ENCODE measurements at places on chromosomes 1 and 21.

DNA sequence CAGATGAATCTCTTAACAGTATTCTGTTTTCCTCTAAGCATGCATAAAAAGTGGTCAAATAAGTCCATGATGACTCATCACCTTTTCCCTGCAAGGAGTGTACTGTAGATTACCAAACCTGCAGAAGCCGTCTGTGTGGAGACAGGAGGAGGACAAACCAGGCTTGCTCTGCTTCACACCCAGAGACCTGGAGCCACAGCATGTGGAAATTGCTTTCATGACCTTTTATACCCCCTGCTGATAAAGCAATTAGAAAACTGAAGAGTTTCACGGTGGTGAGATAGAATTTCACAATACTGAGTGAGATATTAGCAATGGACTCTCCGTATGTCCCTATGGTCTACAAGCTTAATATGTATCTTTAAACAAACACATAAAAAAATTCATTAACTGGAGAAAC, 9.4 kb downstream of the CORT start:
- no peak for DNase-seq

- no peak for DNase-seq
Measured at GRCh38 chr21:28439788-28440187, 552.9 kb downstream of the LTN1 start.

- DNase-seq = no peak
Measured at GRCh38 chr1:82562448-82562847, 761.7 kb downstream of the ADGRL2 start.

- no peak for DNase-seq
Measured at GRCh38 chr1:38028671-38029070, 16.1 kb downstream of the UTP11 start.

GRCh38 chr1:117670976-117671780, 65.3 kb downstream of the TENT5C start:
- DNase-seq = no peak

DNA sequence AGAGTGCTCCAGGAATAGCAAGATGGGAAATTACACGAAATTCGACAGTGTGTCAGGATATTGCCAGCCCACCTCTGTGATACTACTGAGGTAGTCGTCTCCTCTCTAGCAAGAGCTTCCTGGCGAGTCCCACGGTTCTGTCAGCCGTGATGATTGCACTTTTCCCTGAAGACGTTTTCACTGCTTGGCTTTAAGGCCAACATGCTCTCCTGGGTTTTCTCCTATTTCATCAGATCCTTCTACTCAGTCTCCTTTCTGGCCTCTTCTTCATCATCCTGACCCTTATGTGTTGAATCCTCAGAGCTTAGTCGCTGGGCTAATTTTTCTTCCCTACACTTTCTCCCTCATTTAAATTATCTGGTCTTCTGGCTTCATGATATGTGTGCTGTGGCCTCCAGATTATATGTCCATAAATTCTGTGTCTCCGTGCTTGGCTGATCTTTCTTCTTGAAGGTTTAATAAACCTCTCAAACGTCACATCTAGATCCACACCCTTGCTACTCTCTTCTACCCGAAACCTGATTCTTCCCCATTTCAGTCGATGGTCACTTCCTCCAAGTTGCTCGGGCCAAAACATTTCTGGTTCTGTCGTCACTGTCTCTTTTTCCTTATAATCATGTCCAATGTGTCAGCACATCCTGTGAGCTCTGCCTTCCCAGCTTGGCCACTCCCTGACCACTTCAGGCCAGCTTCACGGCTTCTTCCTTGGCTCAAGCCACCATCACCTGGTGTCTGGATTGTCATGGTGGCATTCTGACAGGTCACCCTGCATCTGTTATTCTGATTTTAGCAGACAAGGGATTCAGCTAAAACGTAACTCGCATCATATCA, 12.2 kb downstream of the OR2B11 start:
- no peak for DNase-seq

DNA sequence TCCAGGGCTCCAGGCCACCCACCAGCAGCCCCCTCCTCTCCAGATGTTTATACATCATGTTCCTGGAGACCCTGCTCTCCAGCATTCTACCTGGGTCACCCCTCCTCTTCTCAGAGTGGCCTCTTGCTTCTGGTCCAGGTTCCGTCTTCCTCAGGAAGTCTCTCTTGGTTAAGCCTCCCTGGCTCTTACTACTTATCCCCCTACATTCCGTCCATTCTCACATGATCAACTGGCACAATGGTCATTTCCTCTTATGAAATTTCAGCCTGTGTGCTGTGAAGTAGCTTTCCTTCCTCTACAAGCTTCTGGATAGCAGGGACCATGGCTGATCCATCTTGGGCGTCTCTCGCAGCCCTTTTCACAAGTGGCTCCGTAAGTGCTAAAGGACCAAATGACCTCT, 33.9 kb upstream of the ATP2B4 start:
- DNase-seq = no peak

GRCh38 chr1:116453481-116453880, 80.4 kb downstream of the ATP1A1 start:
- DNase-seq = no peak

GRCh38 chr1:212127221-212127620, 91.7 kb downstream of the DTL start:
- DNase-seq = no peak

GRCh38 chr1:211482306-211482705, 9.7 kb downstream of the RD3 start:
- DNase-seq = no peak

GRCh38 chr1:26305667-26306289, 658 bp downstream of the UBXN11 start:
- DNase-seq = peak; percentile 28

GRCh38 chr21:41363370-41364270, 1.8 kb downstream of the MX2 start:
- DNase-seq = no peak
